Activated CD4-positive, CD25-positive, alpha-beta regulatory T cell treated with anti-CD3 and anti-CD28 coated beads, Interleukin-2, amount 50 U/mL, for 16 hours (primary cell): ENCODE measurements at places on chromosomes 5 and 9.

- DNase-seq, result no peak
Observed at GRCh38 chr9:81317939-81318338, 371.4 kb downstream of the TLE1 start.

GRCh38 chr5:1510631-1511030 lies 13.1 kb downstream of the LPCAT1 start:
- no peak for DNase-seq

- DNase-seq, result no peak
Observed at GRCh38 chr5:10733426-10733825, 27.6 kb downstream of the DAP start.

DNA sequence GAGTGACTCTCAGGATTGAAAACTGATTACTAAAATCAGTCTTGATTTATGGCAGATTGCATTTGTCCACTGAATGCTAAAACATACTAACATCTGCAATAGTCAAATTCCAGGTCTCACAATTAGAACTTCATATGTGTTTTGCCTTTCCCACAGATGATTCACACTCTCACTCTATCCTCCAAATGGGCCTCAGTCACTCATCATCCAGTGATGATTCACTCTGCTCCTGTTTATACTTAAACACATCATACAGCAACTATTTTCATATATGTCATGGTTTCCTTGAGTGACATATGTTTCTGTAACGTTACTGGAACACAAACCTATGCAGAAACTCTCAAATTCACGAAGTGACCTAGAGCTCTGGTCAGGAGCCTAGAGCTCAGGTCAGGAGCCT lies 512.9 kb downstream of the HINT1 start:
- no peak for DNase-seq

GRCh38 chr5:14131855-14132503 lies 11.2 kb upstream of the TRIO start:
- DNase-seq, result no peak

DNA sequence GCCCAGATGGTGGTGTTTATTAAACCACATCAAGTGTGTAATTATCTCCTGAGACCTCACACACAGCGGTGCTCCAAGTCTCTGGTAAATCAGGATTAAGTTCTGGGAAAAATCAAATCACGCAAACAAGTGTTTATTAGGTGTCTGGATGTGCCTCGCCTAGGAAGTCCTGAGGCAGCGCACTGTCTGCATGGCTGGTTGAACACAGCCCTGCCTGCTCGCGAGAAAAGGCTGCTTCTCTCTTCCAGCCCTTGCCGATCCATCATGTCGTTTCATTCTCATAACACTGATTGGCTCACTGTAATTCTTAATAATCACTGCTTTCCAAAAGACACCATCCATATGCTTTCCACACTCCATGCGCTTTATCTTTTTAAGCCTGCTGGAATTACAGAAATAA lies 229.6 kb upstream of the DAP start:
- no peak for DNase-seq

DNA sequence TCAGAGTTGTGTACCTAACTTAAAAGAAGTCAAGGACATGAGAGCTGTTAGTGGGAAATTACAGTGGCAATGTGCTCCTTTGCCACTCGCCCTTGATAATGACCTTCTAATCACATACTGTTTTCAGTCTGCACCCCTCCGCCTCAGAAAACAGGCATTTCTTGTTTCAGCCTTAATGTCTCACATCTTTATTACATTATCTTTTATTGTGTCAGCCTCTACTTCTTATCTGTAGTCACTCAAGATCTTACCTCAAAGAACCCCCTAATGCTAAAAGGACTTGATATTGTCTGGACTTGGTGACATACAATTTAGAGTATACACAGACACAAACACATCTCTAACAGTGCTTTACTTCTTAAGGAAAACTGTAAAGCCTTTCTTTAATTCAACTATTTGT lies 97.9 kb downstream of the PLCXD3 start:
- DNase-seq, result no peak

GRCh38 chr5:129356846-129357245 lies 103.3 kb upstream of the ADAMTS19 start:
- DNase-seq, result no peak
